ENCODE measurements at places on chromosomes 2 and 18. TPM values are rescaled to one million over a fixed set of nuclear protein-coding genes. Genes with fewer than 3 reads are reported as not detected.

GRCh38 chr2:24930768-24931167 is 10.7 kb upstream of the ADCY3 start:
- H3K4me3 ChIP-seq, result no peak overlapping the region
- DNase-seq, result no peak

- no peaks in the 10 kb centered on the region for H3K36me3 ChIP-seq
- H3K27me3 ChIP-seq, result no peaks in the 10 kb centered on the region
- DNase-seq, result no peak
- H3K4me1 ChIP-seq, result no peaks in the 10 kb centered on the region
Measured at GRCh38 chr2:227780981-227781615, 32.5 kb upstream of the CCL20 start.

- no peaks in the 10 kb centered on the region for H3K36me3 ChIP-seq
- H3K27ac ChIP-seq, result no peak overlapping the region
- H3K4me3 ChIP-seq, result no peak overlapping the region
- no peaks in the 10 kb centered on the region for H3K4me1 ChIP-seq
- no peak for DNase-seq
Measured at GRCh38 chr2:160835166-160835565, 325.1 kb upstream of the TANK start.

- no peaks in the 10 kb centered on the region for H3K36me3 ChIP-seq
- H3K27ac ChIP-seq, result no peak overlapping the region
- no peaks in the 10 kb centered on the region for H3K4me1 ChIP-seq
- H3K27me3 ChIP-seq, result no peaks in the 10 kb centered on the region
Measured at GRCh38 chr2:200188876-200189275, 117.6 kb upstream of the SPATS2L start.

Gene TMEM169
- total RNA-seq, result 0.73 TPM
